ENCODE measurements at places on chromosomes 7 and 10.

DNA sequence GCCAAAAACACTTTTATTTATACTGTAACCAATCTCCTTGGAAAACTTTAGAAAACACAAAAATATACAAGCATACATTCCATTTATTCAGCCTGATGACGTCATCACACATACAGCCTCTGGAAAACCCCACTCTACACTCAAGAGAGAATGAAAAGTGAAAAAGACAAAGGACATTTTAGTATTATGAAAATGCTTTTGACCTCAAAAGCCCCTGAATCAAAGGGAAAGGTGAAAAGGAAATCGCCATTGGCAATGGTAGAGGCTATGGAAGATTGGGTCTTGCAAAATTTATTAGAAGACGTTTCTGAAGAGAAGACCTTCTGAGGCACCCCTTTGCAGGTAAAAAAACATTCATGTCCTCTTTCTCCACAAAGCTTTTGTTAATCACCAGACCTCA lies 82.9 kb upstream of the STRIP2 start:
- no peak for DNase-seq

DNA sequence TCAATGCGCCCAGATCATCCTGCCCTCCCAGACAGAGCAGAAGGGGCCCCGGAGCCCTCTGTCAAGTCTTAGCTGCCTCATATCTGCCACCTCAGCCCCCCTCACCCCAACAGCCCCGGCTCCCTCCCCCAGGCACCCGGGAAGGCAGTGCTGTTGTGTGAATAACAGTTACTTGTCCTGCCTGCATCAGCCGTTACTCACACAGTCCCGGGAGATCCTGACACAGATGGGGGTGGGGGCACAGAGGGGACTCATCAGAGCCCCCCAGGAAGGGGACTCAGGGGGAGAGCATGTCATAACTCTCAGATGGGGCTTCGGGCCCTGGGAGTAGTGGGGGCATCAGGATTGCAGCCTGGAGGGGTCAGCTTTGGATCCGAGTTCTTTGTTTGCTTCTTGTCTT lies 12.4 kb upstream of the SERPINE1 start:
- DNase-seq = no peak

- DNase-seq = no peak
These were observed 89.3 kb downstream of the CCNY start for GRCh38 chr10:35425595-35425994.

GRCh38 chr10:4267086-4267773 lies 482.2 kb upstream of the KLF6 start:
- DNase-seq = no peak

GRCh38 chr10:11407939-11408338 lies 203.5 kb downstream of the USP6NL start:
- DNase-seq = no peak

GRCh38 chr7:111175908-111176441 lies 85.0 kb downstream of the LRRN3 start:
- no peak for DNase-seq

GRCh38 chr7:73621168-73622063 lies 2.9 kb downstream of the MLXIPL start:
- no peak for DNase-seq

DNA sequence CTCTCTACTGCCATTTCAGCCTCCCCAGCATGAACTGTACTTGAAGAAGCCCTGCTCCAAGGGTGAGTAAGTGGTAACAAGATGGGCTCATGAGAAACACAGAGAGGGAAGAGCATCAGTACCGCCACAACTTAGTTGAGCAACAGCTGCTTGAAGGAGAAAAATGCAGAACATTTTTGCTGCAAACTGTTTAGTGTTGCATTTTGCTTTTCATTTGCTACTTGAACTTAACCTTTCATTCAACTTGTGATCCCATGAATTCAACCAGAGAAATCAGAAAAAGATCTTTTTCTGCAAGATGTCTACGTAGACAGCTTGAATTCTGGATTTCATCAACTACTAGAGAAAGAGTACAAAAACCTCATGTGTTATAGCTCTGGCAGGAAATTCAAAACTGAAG lies 40.7 kb downstream of the ANK3 start:
- DNase-seq = no peak
